ENCODE measurements at places on chromosomes 7 and 10.
A peak's percentile ranks its signal among the peaks of the same experiment; 100 is the strongest.

- DNase-seq: no peak
Observed at GRCh38 chr10:30510932-30511700, 77.1 kb downstream of the MAP3K8 start.

- no peak for DNase-seq
Observed at GRCh38 chr7:146709451-146710027, 592.9 kb downstream of the CNTNAP2 start.

DNA sequence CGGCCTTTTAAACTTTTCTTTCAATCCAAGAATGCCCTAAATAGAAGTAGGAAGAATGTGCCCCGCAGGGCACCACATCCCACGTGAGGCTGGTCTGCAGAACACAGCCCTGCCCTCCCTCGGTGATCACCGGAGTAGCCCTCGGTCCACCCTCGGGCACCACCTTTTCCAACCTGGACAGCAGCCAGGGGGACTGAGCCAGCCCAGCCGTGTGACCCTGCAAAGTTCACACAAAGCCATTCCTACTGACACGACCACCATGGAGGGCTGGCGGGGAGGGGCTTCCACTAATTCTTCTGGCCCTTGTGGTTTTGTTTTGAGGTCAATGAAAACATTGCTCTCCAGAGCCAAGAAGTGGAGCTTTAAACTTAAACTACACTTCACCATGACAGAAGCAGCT lies 132.2 kb downstream of the TCERG1L start:
- no peak for DNase-seq

- peak; percentile 89 for DNase-seq
Observed at GRCh38 chr7:100642534-100642907, 1.2 kb upstream of the TFR2 start.

DNA sequence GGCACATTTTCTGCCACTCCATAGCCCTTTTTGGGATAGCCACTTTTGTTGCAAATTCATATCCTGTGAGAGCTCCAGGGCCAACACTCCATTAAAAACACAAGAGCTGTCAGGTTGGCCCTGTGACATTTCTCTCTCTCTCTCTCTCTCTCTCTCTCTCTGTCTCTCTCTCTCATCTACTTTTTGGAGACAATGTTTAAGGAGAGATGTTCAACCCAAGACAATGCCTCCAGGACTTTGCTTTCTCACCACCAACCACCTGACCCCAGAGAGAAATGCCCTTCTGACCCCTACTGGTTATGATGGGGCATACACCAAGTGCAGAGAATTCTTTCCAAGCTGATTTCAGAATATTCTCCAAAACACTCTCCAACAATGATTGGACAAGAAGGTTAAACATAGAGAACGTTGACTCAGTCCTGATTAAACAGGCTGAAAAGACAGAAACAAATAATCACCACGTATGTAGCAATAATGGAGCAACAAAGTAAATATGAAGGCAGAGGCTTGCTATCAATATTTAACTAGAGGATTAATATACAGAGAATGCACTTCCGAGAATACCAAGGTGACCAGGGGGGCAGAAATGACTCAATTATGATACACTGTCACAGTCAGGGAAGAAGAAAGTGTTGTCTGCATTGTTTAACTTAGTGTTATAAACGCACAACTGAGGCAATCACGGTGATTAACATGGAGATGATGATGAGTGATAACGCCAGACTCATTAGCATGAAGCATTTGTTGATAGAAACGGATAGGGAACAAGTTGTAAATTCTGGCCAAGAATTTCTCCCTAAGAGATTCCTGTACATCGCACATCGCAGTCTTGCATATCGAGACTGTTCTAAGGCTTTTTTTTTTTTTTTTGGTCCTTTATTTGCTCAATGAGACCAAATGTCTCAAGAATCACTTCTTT lies 178.5 kb downstream of the NRP1 start:
- DNase-seq: no peak

DNA sequence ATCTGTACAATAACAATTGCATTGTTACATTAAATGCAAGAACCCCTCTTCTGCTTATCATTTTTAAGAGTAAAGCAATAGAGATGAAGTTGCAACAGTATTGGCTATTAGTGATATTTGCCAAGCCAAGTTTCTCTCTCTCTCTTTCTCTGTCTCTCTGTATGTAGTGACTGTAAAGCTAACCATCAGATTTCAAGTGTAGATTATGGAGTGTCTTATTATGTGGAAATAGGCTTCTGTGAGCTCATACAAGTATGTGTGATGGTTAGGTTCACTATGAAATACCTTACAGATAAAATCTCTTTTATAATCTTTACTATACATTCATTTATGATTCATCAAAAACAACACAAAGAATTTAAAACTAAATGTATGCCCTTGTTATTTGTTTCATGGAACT lies 28.6 kb upstream of the NRP1 start:
- no peak for DNase-seq

- DNase-seq: no peak
Observed at GRCh38 chr10:29688230-29688661, 53.5 kb upstream of the SVIL start.

DNA sequence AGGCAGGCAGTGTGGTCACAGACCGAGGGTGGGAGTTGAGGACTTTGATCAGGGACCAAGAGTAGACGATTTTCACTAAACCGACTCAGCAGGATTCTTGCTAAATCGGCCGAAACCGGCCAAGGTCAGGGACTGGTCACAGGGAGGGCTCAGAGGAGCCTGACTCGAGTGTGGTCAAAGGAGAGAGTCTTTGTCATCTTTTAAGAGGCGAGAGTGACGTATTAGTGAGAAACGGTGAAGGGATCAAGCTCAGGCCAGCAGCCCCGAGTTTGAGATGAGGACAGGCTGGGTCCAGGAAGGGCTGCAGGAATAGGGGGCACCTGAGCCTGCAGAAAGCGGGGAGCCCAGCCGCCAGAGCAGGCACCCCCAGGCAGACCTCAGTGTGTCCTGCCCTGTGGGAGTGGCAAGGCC lies 41.6 kb upstream of the FAM20C start:
- no peak for DNase-seq

DNA sequence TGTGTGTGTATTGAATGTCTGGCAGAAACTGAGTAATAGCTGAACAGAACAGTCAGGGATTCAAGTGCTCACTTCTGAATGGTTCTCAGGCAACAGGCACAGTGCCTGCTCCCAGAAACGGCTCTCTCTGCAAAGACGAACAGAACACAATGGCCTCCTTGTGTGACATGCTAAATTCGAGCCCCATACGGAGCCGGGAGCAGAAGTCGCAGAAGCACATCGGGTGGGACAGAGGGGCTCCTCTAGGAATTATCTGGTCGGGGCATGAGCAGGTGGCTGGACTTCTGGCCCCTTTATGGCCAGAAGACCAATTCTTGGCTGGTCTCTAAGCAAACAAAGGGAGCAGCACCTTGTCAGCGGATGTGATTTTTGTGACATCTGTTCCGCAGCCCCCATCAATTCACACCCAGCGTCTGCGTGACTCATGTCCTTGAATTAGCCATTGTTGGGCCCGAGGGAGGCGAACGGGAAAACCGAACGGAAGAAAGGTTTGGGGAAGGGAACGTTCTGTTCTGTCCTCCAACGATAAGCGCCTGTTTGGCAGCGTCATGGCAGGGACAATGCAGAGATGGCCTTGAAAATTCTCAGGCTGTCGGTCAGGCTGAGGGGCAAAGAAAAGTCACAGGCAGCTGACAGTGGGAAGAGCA lies 47.3 kb upstream of the NPTX2 start:
- DNase-seq: no peak

GRCh38 chr10:5963071-5963470 lies 14.3 kb downstream of the IL15RA start:
- DNase-seq: no peak

- no peak for DNase-seq
Observed at GRCh38 chr10:47039562-47039913, 128.3 kb downstream of the PTPN20 start.

GRCh38 chr10:44949127-44949802 lies 10.3 kb upstream of the RASSF4 start:
- no peak for DNase-seq

DNA sequence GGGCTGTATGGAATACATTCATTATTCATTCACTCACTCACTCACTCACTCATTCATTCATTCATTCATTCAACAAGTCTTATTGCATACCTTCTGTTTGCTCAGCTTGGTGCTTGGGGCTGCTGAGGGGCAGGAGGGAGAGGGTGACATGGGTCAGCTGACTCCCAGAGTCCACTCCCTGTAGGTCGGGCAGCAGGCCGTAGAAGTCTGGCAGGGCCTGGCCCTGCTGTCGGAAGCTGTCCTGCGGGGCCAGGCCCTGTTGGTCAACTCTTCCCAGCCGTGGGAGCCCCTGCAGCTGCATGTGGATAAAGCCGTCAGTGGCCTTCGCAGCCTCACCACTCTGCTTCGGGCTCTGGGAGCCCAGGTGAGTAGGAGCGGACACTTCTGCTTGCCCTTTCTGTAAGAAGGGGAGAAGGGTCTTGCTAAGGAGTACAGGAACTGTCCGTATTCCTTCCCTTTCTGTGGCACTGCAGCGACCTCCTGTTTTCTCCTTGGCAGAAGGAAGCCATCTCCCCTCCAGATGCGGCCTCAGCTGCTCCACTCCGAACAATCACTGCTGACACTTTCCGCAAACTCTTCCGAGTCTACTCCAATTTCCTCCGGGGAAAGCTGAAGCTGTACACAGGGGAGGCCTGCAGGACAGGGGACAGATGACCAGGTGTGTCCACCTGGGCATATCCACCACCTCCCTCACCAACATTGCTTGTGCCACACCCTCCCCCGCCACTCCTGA lies 2.4 kb downstream of the EPO start:
- no peak for DNase-seq

GRCh38 chr10:4475827-4476490 lies 350.0 kb upstream of the AKR1E2 start:
- no peak for DNase-seq

GRCh38 chr10:71727738-71728737 lies 8.5 kb upstream of the C10orf105 start:
- DNase-seq: peak; percentile 85

DNA sequence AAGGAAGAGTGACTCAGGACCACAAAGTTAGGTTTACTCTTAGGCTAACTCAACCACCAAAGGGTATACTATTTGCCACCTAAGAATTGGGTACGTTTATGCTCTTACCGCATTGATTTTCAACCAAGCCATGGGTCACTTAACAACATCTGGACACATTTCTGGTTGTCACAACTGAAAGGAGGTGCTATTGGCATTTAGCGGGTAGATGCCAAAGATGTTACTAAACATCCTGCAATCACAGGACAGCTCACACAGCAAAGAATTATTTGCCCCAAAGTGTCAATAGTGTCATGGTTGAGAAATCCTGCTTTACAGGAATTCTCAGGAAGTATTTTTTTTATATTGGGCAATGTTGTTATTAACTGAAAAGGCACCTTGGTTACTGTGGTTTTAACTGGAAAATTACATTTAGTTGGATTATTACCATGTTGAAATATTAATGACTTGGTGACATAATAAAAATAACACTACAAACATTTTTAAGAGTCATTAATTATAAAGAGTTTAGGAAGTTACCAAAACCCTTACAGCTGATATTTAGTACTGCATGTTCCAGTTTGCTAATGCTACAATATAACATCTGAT lies 185.0 kb upstream of the TMEM196 start:
- DNase-seq: no peak

- DNase-seq: no peak
Observed at GRCh38 chr10:43959364-43960134, 310.9 kb upstream of the ZNF32 start.

- DNase-seq: no peak
Observed at GRCh38 chr10:122198631-122199030, 72.5 kb upstream of the BTBD16 start.

- DNase-seq: no peak
Observed at GRCh38 chr7:157483971-157484410, 147.2 kb downstream of the DNAJB6 start.

DNA sequence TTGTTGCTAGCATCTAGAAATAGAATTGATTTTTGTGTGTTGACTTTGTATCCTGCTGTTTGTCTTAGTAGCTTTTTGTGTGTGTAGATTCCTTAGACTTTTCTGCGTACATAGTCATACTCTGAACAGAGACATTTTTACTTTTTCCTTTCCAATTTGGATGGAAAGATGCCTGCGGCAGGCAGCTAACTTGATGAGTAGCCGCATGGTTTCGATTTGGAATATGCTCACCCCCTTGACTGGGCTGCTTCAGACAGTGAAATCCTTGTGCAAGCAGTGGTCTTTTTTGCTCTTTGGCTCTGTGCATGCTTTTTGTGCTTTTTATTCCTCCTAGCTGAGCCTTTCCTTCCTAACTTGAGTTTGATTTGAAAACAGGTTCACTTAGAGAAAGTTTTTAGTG lies 71.8 kb downstream of the HHEX start:
- no peak for DNase-seq

- no peak for DNase-seq
Observed at GRCh38 chr7:18224138-18224537, 196.5 kb upstream of the PRPS1L1 start.

DNA sequence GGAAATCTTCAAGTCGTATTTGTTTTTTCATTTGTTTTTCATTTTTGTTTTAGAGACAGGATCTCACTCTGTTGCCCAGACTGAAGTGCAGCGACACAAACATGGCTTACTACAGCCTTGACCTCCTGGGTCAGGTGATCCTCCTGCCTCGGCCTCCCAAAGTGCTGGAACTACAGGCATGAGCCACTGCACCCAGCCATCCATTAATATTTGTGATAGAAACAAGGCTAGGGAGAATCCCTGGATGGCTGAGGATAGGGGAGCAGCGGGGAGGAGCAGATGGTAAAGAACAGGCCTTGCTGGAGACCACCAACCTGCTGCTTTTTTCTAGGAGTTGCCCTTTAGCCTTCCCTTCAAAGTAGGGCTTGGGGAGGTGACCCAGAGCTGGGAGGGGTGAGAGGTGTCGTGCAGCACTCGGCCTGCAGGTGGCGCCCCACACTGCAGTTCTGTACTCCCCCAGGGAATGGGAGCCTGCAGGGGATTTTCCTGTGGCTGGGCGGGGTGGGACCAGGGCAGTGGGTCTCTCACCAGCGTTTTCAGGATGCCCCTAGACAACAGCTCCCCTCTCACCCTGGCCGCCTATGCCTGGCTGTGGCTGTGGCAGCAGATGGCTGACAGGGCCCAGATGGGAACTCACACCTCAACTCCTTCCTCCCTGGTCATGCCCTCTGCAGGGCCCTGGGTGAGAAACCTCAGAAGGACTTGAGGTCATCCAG lies 12.6 kb upstream of the CDH23 start:
- DNase-seq: peak; percentile 70

DNA sequence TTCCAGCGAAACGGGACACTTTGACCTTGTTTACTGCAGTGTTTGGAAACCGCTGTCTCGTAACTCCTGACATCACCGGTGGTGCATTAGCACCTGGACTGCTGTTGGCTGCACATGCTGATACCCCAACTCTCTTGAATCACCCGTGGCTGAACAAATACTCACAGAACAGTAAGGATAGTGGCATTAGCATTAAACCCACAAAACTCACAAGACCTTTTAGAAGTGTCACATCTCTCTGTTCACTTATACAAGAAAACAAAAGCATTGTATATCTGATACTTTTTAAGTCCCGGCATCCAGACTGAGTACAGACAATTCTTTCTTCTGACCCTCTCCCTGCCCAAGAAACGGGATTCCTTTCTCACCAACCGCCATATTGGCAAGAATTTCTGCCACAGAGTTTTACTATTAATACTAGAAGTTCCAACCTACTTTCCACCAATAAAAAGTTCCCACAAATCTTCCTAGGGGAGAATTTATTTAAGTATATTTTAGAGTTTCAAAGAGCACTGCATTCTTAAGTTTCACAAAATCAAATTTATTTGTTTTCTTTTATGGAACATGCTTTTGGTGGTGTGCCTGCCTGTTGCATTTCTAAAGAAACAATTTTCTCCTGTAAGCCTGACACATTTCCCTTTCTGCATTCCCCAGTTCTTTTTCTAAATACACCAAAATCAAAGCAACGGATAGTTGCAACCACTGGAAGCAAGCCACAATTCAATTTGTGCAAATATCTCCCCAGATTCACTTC lies 208.4 kb upstream of the KLF14 start:
- DNase-seq: no peak
